ENCODE measurements at places on chromosomes 13 and 19.
A peak's percentile ranks its signal among the peaks of the same experiment; 100 is the strongest.

DNA sequence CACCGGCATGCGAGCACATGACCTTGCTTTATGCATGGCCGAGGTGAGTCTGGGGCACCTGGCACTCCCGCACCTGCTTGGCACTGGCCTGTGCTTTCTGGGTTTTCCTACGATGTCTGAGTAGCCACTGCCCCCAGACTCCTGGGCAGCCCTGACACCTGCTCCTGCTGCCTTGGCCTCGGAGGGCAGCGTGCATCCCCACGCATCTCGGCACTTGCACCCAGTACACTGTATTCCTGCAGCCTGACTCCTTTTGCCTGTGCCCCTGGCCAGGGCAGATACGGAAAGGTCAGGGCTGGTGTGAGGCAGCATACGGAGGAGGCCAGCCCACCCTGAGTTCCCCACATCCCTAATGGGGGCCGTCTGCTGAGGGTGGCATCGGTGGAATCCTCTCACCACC, 340.6 kb downstream of the TEX29 start:
- no peak for DNase-seq

- DNase-seq, result no peak
Observed at GRCh38 chr13:97414392-97414791, 19.6 kb upstream of the RAP2A start.

- DNase-seq, result no peak
Observed at GRCh38 chr19:49894879-49895565, 1.7 kb downstream of the IL4I1 start.

DNA sequence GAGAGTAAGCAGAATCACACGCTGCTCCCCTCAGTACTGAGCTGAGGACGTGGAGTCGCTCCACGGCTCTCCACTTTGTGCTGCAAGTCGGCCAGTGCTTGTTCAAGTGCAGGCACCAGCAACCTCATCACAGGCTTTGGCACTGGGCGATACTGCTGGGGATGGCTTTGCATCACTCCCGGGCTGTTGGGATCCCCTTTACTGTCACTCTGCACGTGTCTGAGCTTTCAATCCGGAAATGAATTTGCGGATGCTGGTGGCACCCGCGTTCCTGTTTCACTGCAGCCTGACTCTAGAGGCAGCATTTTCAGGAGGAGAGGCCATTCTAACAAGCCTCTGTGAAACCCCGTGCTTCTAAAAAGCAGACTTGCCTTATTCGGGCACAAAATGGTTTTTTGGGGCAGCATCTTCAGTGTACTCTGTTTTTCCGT, 19.1 kb downstream of the SMARCA4 start:
- peak; percentile 51 for DNase-seq

DNA sequence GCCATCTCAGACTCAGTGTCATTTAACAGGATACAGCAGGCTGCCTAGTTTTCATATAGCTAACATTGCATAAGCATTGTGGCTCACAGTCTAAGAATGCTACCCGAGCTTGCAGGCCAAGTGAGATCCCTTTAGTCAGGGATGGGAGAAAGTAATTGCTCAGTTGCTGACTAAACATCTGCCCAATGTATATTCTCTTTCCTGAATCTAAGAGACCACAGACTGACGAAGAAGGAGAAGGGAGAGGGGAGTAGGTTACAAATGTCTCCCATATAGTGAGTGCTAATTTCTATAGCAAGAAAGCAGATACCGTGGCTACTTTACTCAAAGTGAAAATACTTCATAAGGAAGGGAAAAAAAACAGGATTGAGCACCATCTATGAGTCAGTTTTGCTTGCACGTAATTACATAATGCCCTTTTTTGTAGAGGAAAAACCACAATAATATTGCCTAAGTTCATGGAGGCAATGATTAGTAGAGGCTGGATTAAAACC, 453.9 kb downstream of the COG6 start:
- DNase-seq, result no peak

DNA sequence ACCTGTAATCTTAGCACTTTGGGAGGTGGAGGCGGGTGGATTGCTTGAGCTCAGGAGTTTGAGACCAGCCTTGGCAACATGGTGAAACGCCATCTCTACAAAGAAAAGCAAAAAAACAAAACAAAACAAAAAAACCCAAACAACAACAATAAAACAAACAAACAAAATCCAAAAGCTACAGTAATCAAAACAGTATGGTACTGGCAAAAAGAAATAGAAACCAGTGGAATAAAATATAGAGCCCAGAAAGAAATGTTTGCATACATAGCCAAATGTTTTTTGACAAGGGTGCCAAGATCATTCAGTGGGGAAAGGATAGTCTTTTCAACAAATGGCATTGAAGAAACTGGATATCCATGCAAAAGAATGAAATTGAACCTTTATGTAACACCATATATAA, 11.5 kb downstream of the CEACAM1 start:
- no peak for DNase-seq

GRCh38 chr13:50403311-50403710, 388.1 kb downstream of the KCNRG start:
- no peak for DNase-seq

DNA sequence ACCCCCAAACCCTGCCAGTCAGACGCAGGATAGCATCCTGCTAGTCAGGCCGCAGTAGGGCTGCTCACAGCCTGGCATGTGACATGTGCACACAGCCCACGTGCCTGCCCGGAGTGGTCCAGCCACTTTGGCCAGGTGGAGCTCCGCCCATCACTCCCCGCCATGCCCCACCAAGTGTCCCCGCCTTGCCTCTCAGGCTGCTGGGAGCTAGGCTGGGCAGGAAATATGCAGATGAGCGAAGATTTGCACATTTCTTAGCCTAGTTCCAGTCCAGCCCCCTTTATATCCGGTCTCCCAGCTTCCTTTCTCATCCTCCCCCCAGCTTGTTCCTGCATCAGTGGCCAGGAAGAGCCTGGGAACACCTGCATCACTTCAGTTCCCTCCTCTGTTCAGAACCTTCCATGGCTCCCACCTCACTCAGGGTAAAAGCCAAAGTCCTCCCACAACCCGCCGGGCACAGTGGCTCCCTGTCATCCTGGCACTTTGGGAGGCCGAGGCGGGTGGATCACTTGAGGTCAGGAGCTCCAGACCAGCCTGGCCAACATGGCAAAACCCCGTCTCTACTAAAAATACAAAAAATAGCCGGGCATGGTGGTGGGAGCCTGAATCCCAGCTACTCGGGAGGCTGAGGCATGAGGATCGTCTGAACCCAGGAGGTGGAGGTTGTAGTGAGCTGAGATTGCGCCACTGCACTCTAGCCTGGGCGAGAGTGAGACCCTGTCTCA, 2.3 kb upstream of the DOCK6 start:
- no peak for DNase-seq

DNA sequence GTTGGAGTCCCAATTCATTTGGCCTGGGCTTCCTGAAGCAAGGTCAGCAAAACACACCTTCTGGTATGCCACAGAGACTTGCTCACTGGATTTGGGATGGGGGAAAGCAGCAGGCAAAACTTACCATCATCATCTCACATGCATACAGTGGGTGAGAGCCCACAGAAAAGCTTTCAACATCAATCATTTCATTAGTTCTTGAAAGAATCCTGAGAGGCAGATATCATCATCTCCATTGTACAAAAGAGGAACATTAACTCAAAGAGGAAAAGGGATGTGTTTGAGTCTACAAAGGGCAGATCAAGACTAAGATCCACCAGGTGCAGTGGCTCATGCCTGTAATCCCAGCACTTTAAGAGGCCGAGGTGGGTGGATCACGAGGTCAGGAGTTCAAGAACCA, 6.4 kb downstream of the WDR87 start:
- no peak for DNase-seq

- no peak for DNase-seq
Observed at GRCh38 chr19:38032951-38033350, 125.9 kb downstream of the SIPA1L3 start.

- no peak for DNase-seq
Observed at GRCh38 chr13:29117663-29118062, 297.5 kb downstream of the MTUS2 start.

- DNase-seq, result no peak
Observed at GRCh38 chr19:45403781-45404556, 900 bp downstream of the PPP1R13L start.

- no peak for DNase-seq
Observed at GRCh38 chr13:91318886-91319285, 28.6 kb upstream of the MIR17HG start.

GRCh38 chr13:20814224-20814910, 40.6 kb upstream of the EEF1AKMT1 start:
- DNase-seq, result no peak

- DNase-seq, result no peak
Observed at GRCh38 chr19:46022431-46023310, at the start of gene PGLYRP1. TSS of gene PGLYRP1 (minus strand) at chr19:46023053. CDS start at chr19:46023021, 32 bp downstream.

GRCh38 chr19:13011653-13012389, 16.5 kb downstream of the NFIX start:
- no peak for DNase-seq

GRCh38 chr13:23399347-23399746, 34.2 kb downstream of the SACS start:
- no peak for DNase-seq

- no peak for DNase-seq
Observed at GRCh38 chr13:113095146-113096051, 10.2 kb upstream of the F7 start.
